ENCODE measurements at places on chromosomes 6 and 20.

DNA sequence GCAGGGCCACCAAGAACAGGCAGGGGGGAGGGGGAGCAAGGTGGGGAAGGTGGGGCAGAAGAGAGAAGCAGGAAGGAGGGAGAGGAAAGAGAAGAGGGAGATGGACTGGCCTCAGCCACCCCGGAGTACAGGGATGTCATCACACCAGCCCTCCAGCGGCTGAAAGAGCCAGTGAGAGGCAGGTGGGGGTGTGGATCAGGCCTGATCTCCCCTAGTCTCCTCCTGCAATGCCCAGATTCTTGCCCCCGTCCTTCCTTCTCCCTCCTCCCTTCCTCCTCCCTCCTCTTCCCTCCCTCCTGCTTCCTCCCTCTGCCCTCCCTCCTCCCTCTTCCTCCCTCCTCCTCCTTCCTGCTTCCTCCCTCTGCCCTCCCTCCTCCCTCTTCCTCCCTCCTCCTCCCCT, 61.5 kb downstream of the YTHDF1 start:
- DNase-seq = no peak

DNA sequence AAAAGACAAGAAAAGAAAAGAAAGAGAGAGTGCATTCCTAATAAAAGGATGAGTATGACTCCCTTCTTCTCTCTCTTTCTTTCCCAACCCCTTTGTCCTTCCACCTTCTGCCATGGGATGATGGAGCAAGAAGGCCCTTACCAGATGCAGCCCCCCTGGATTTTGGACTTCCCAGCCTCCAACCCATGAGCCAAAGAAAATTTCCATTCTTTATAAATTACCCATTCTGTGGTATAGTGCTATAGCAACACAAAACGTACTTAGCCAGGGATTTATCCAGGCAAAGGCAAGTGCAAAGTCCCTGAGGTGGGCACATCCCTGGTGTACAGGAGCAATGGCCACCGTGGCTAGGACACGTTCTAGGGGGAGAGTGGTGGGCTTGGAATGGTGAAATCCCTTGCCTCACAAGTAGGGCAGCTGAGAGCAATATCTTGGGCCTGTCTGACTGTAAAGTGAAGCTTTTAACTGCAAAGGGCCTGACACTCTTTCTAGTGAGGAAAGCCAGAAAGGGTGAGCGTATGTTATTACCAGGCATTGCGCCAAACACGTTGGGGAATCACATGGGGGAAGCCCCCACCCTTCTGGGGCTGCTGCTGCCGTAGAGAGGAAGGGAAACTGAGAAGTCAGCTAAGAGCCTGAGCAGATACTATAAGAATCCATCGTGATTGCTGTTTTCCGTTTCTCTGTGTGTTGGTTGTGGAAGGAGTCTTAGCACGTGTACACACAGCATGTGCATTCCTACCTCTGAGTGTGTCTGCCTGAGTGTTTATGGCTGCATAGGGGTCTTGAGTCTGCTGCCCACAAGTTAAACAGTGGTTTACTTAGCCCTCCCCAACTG, 50.7 kb upstream of the SIRPA start:
- no peak for DNase-seq

GRCh38 chr6:20814494-20814893, 280.2 kb downstream of the CDKAL1 start:
- DNase-seq = no peak

- no peak for DNase-seq
Measured at GRCh38 chr6:89008815-89009374, 45.5 kb upstream of the RNGTT start.

GRCh38 chr6:26218824-26219223, 131.6 kb downstream of the HFE start:
- no peak for DNase-seq

- DNase-seq = no peak
Measured at GRCh38 chr6:134708079-134708478, 241.8 kb downstream of the ALDH8A1 start.

GRCh38 chr20:14093652-14094051, 98.3 kb downstream of the MACROD2 start:
- DNase-seq = no peak

GRCh38 chr6:170111141-170111664, 179.7 kb downstream of the DLL1 start:
- DNase-seq = no peak

- DNase-seq = no peak
Measured at GRCh38 chr6:122438975-122439374, 32.6 kb downstream of the SERINC1 start.

GRCh38 chr6:45631396-45631795, 253.7 kb upstream of the SUPT3H start:
- no peak for DNase-seq

- no peak for DNase-seq
Measured at GRCh38 chr6:158647501-158647900, 2.4 kb upstream of the SYTL3 start.

DNA sequence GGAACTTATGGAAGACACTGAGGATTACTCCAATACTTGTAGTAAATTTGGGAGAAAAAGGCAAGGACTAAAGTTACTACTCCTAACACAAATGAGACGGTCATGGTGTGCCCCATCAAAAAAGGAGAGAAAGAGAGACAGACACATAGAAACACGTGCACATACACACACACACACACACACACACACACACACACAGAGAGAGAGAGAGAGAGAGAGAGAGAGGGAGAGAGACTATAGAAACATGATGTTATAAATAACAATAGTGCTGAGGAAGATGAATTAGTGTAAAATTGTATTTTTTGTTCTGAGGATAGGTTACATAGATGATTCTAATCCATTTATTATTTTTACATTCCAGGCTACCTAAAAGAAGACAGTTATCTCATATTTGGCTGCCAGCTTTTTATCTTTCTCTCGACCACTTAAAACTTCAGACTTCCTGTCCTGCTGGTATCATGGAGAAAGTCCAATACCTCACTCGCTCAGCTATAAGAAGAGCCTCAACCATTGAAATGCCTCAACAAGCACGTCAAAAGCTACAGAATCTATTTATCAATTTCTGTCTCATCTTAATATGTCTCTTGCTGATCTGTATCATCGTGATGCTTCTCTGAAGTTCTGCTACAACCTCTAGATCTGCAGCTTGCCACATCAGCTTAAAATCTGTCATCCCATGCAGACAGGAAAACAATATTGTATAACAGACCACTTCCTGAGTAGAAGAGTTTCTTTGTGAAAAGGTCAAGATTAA, 10.5 kb downstream of the PLN start:
- peak; percentile 3 for DNase-seq

GRCh38 chr6:105900125-105900937, 185.8 kb upstream of the PRDM1 start:
- DNase-seq = no peak

- DNase-seq = no peak
Measured at GRCh38 chr6:7532821-7533220, 8.7 kb upstream of the DSP start.

DNA sequence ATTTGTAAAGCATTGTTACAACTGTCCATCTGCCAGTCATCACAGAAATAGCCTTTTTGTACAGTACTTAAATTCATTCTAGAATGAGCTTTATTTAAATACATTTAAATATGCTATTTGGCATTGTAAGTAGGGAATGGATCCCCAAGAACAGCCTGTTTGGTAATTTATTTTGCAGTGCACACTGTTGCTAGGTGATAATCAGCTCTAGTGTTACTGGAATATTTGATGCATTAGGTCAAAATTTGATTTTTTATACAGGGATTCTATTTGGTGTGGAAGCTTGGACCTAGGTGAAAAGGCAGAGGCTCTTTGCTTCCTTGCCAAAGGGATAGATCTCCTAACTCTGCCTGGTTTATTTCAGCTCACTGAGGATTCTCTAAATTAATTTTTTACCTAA, 593.7 kb downstream of the EPM2A start:
- DNase-seq = no peak
